ENCODE measurements at places on chromosomes 7 and 10.

DNA sequence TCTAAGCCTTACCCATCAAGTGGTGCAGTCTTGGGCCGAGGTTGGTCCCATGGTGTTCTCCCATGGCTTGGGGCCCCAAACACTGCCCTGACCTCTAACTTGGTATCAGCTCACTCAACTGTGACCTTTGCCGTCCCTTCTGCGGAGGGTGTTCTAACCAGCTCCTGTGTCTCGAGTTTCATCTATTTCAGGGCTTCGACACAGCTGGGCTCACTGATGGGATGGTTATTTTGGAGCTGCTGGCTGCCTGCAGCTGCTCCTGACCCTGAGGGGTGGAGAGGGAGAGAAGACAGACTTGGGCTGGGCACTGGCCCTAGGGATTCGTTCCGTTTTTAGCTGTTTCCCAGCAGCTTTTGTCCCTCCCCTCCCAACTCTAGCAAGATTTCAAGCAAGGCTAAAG is 86.9 kb downstream of the NEURL1 start:
- no peak for DNase-seq

DNA sequence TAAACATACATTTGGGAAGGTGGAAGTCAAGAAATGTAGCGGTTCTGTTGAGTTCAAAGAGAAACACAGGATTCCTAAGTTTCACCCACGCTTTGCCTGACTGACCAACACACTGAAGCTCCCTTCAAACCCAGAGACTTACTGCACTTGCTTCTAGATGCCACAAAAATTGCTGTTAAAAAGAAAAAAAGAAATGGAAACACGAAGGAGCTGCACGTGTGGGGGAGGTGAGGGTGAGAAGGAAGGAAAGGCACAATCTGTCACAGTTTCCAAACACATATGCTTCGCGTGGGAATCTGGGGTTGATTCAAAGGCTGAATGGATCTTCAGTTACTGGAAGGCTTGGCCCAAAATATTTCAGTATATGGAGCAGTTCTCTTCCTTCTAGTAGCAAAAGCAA is 495.6 kb downstream of the DNAJB6 start:
- no peak for DNase-seq

GRCh38 chr10:133262696-133263095 is 14.0 kb downstream of the ADAM8 start:
- DNase-seq, result no peak

- no peak for DNase-seq
Observed at GRCh38 chr10:108788891-108789290, 1134.4 kb downstream of the XPNPEP1 start.

DNA sequence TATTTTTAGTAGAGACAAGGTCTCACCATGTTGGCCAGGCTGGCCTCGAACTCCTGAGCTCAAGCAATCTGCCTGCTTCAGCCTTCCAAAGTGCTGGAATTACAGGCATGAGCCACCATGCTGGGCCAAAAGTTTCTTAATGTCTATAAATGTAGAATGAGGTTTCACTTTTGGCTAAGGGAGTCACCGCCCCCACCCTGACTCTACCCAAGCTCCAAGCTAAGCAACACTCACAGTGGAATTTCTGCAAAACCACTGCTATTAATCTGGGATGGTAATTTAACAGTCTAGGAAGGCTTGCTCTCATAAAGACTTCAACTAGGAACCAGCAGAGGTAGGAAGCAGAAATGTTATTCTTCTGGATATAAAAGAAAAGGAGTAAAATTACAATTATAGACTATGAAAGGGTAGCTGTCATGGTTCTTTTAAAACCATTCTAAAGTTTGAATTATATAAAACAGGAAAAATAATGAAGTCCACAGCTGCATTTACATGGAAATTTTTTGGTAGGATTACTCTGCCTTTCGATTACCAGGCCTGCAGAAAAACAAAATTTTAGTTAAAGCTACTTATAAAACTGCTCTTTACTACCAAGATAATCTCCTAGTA is 211.6 kb downstream of the SFMBT2 start:
- DNase-seq, result no peak

- DNase-seq, result no peak
Observed at GRCh38 chr10:108363576-108363975, 1199.1 kb upstream of the SORCS1 start.

- DNase-seq, result no peak
Observed at GRCh38 chr7:80273327-80273726, 138.7 kb downstream of the GNAI1 start.

GRCh38 chr10:8531116-8531515 is 476.6 kb downstream of the GATA3 start:
- no peak for DNase-seq

GRCh38 chr7:26046878-26047277 is 105.1 kb upstream of the NFE2L3 start:
- no peak for DNase-seq

GRCh38 chr7:130560972-130561371 is 69.1 kb downstream of the MEST start:
- DNase-seq, result no peak

- DNase-seq, result no peak
Observed at GRCh38 chr7:91899563-91899962, 19.1 kb upstream of the MTERF1 start.

GRCh38 chr7:111903797-111904196 is 302.4 kb downstream of the DOCK4 start:
- no peak for DNase-seq

GRCh38 chr10:35126062-35126529 is 550 bp upstream of the CREM start:
- no peak for DNase-seq

DNA sequence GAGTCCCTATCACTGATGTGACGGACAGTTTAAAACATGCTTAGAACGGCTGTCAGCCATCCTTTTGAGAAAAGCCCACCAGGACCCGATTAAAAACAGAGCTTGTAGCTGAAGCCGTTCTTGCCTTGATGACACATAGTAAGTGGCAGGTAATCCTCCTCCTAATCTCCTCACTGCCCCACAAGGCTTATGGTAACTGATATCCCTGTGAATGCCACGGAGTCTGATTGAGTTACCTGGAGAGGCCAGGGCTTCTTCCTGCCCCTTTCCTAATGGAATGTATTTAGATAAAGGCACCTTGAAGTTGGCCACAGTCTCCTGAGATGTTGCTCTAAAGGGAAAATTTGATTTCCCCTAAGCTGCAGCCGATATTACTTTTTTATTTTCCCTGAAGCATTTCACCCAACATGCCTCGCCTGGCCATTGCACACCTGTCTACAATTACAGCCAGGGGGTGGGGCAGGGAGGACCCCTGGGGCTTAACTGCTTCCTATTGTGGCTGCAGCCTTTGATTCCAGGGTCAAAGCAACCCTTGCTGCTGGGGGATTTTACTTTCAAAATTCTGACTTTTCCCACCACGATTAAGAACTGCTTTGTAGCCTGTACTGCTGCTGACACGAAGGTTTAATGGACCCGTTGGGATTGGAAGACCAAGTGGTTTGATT is 169.0 kb upstream of the GPR26 start:
- DNase-seq, result no peak

DNA sequence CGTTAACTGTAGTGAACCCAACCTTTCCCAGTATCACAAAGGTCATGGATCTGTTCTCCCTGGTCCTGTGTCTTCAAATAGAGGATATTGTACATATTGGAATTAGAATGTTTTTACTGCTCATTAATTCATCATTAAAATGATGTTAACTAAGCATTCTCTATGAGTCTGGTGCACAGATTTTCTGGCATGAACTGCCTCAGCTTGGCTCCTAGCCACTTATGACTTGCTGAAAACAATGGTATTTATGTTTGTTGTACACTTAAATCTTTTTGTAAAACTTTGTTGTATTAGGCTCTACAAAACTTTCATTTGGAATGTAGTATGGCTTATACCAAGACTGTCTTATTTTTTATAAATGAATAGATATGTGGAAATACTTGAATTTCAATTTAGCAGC is 329.4 kb downstream of the TFEC start:
- no peak for DNase-seq

- DNase-seq, result no peak
Observed at GRCh38 chr10:52083422-52083821, 230.7 kb upstream of the DKK1 start.
